ENCODE measurements at places on chromosomes 6 and 20.
A peak's percentile ranks its signal among the peaks of the same experiment; 100 is the strongest.

DNA sequence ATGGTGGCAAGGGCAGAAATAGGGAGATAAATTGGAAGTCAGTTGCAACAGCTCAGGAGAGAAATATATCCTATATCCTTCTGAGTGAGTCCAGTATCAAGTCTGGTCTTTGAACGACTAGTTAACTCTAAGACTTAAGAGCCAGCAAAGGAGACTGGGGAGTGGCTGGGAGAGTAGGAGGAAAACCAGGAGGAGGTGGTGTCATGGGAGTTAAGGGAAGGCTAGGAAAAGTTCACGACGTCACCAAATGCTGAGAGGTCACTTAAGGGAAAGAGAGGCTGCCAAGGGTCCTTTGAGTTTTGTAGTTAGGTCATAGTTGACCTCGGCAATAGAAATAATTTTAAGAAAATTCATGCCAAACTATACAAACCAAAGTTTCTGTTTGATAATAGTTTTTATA, 25.1 kb downstream of the ACOT13 start:
- DNase-seq: no peak

DNA sequence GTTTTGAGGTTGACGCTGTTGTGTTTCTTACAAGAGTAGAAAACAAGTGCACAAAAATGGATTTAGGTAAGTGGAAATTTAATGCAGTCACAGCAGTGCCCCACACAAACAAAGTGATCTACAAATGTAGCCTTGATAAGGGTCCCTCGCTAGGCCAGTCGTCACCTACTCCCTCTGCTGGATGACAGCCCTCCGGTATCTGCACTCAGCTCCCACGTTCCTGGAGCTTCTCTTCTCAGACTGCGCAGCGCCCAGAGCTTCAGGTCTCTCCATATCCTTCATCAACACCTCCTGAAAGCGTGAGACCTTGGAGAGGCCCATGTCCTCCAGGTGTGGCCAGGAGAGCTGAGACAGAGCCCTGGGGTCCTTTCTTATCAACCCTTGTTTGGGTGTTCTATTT, 58.3 kb upstream of the MAP3K4 start:
- DNase-seq: no peak

DNA sequence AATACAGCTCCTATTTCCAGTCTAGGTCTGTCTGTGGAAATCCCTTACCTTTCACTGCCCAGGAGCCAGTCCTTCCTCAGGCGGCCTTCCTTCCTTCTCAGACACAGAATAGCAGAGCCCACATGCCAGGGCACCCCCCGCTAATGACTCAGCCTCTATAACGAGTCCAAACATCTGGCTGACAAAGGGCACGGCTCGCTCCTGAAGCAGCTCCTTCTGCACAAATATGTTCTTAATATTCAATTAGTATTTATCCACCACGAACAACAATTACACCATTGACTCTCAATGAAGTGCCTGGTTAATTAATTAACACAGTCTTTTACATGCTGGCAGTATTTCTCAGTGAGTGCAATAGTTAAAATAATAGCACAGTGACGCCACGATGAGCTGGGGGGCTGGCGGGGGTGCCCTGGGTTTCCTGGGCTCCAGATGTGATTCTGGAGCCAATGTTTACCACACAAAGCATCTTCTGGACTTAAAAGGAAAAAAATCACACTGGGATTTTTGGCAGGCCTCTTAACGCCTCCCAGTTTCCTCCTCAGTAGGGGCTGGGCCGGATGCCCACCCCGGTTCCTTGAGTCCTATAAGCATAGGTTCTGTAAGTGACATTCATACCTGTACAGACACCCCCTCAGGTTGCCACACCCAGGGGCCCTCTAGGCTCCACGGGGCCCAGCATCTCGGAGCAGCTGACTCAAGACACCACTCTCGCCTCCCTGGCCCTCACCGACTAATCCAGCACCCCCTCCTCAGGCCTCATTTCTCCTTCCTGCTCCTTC, 158.6 kb upstream of the MLN start:
- no peak for DNase-seq

DNA sequence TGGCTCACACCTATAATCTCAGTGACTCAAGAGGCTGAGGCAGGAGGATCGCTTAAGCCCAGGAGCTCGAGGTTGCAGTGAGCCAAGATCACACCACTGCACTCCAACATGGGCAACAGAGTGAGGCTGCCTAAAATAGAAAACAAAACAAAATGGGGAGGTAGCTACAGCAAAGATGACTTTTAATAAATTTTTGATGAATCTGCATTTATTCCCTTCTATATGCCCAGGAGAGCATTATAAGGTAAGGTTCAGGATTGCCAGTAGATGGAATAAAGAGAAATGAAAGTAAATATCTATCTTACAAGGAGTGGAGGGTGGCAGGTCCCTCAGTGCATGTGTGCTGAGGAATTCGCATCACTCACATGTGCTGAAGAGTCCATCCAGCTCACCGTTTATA, 24.2 kb downstream of the UNC5CL start:
- DNase-seq: no peak

GRCh38 chr20:11814267-11814666, 103.4 kb upstream of the BTBD3 start:
- DNase-seq: no peak

DNA sequence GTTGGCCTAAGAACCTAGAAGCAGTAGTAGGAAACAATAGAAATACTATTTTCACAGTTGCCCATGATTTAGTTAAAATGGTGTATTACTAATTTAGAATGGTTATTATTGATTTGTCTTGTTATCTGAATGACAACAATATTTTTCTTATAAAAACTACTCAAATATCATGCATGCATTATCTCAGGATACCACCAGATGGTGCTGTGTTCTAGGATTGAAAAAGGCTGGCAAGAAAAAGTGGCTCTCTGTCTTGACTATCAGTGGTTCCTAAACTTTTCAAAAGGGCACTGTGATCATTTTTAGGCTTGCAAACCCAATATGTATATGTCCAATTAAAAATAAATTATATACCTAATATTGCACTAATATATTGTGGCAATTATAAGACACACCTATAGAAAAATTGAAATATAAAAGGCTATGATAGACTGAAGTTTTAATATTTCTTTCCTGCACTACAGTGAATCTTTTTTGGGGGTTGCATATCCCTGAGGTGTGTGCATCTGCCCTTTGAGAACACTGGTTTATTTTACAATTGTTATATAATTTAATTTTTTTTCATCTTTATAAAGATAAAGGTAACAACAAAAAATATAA, 131.7 kb upstream of the MLIP start:
- no peak for DNase-seq

DNA sequence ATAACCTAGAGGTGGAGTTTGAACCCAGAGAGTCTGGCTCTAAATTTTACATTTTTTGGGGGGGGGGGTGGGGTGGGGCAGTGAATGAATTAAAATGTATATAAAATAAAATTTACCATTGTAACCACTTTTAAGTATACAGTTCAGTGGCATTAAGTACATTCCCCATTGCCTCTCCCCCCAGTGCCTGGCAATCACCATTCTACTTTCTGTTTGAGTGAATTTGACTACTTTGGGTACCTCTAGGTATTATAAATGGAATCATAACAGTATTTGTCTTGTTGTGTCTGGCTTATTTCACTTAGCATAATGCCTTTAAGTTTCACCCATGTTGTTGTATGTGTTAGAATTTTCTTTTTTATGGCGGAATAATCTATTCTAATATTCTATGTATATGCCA, 2.7 kb downstream of the FAM110A start:
- DNase-seq: no peak

GRCh38 chr6:52976591-52977035, 18.5 kb downstream of the GSTA4 start:
- no peak for DNase-seq

- DNase-seq: no peak
Measured at GRCh38 chr6:111580826-111581505, 24.7 kb downstream of the TRAF3IP2 start.

- DNase-seq: no peak
Measured at GRCh38 chr20:13285408-13285807, 64.3 kb downstream of the ISM1 start.

- DNase-seq: no peak
Measured at GRCh38 chr6:53250176-53251032, 98.3 kb downstream of the ELOVL5 start.

GRCh38 chr6:107064579-107065065, 36.6 kb downstream of the MTRES1 start:
- DNase-seq: no peak

DNA sequence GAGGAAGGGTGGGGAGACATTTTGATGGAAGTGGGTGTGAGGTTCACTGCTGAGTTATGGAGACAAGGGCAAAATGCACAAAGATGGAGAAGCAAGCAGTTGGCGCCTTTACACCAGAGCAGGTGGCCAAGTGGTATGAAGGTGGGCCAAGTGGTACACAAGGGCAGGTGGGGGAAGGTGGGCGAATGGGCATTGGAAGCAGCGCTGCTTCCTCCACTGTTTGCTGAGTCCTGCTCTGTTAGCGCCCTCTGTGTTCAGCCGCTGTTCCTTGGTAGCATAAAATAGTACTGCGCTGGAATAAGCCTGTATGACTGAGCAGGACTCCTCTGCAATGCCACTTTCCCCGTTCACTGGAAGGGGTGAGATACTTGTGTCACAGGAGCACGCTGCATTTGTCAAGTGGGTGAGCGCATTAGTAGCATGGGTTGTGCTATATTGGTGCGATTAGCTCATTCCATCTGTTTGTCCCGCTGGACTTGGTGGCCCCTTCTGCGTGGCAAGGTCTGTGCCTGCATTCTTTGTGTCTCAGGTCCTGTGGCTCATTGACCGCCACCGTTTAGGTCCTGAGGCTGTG, 116.4 kb downstream of the TOX2 start:
- no peak for DNase-seq

GRCh38 chr6:43457643-43458042, 2.3 kb upstream of the DLK2 start:
- DNase-seq: no peak

GRCh38 chr20:23161968-23162696, 76.0 kb upstream of the CD93 start:
- DNase-seq: no peak

DNA sequence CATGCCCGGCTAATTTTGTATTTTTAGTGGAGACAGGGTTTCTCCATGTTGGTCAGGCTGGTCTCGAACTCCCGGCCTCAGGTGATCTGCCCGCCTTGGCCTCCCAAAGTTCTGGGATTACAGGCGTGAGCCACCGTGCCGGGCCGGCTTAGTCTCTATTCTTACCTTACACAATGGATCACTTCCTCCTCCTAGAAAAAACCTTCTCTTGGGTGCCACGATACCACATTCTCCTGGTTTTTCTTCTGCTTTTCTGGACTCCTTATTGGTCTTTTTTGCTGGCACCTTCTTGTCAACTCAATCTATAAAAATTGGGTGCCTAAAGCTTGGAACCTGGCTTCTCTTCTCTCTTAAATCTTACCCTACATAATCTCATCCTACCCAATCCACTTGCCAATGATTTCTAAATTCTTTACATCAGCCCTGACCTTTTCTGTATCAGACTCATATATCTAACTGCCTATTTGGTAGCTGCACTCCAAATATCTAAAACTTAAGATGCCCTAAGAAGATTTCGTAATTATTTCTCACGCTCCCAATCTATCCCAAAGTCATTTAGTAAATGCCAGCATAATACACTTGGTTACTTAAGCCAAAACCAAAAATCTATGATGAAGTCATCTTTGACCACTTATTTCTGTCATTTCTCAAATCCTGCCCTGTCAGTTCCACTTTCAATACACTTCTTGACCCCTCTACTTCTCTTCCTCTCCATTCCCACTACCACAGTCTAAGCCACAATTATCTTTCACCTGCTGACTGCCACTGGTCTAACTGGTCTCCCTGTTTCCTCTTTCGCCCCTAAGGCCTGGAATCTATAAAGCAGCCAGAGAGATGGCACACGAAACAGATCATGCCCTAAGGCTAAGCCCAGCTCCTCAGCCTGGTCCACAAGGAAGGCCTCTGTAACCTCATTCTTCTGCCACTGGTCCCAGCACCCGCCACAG, 43.2 kb downstream of the ELMO2 start:
- no peak for DNase-seq

GRCh38 chr6:36823421-36824096, 15.7 kb downstream of the CPNE5 start:
- DNase-seq: no peak

DNA sequence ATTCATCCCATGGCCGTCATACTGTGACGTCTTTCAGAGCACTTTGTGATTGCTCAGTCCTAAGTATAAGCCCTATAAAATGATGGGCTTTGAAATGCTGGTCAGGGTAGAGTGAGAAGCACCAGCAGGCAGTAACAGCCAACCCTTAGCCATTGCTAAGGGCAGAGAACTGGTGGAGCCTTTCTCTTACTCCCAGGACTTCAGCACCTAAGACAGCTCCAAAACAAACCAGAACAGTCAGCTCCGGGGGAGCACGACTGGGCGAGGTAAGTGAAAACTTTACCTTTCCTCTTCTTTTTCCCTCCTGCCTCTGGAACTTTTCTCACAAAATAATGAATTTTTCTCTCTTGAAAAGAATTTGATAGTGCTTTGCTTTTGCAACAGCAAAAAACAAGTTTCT, at the start of gene VIP:
VIP (plus strand) TSS at position 104 of the 400 bp plus-strand sequence. CDS start 1,381 bp downstream, outside the sequence.
- no peak for DNase-seq

GRCh38 chr6:75098709-75099108, 107.1 kb downstream of the COL12A1 start:
- DNase-seq: no peak

- no peak for DNase-seq
Measured at GRCh38 chr6:125379174-125379573, 77.4 kb upstream of the HDDC2 start.

- DNase-seq: peak; percentile 9
Measured at GRCh38 chr20:20237093-20237959, 130.6 kb upstream of the INSM1 start.

- DNase-seq: no peak
Measured at GRCh38 chr6:22956029-22956681, 386.8 kb downstream of the HDGFL1 start.

DNA sequence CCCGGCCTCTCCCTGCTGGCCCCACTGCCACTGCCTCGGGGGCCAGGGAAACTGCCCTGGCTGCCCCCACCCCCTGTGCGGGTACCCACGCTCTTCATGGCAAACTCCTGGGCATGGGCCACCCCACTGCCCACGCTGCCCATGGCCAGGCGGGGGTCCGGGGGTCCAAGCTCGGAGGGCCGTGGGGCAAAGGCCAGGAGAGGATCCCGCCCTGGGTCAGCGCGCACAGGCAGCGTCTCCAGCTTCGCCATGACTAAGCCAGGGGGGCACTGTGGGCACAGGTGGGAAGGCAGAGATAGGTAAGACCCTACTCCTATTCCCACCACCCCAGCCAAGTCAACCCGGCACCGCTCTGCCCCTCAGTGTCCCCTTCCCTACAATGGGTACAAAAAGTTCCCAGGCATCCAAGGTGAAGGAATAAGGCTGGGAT, 6.4 kb downstream of the LZTS3 start:
- DNase-seq: no peak

DNA sequence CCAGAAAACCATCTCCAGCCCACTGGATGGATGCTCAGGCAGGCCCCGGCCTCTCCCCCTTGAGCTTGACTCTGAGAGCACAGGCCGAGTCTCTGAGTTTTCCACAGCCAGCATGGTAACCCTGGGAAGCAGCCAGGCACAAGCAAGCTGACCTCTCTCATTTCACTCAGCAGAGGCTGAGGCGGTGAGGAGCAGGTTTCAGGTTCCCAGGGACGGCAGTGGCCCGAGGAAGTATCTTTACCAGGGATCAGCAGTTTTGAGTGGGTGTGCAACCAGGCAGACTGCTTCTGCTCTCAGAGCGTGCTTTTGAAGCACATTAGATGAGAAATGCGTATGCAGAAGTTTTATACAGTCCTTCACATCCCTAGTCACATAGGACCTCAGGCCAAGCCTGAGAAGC, 12.6 kb downstream of the HCK start:
- no peak for DNase-seq

GRCh38 chr6:135226537-135226936, 45.4 kb downstream of the MYB start:
- no peak for DNase-seq
